ENCODE measurements at places on chromosomes 5 and 9.

DNA sequence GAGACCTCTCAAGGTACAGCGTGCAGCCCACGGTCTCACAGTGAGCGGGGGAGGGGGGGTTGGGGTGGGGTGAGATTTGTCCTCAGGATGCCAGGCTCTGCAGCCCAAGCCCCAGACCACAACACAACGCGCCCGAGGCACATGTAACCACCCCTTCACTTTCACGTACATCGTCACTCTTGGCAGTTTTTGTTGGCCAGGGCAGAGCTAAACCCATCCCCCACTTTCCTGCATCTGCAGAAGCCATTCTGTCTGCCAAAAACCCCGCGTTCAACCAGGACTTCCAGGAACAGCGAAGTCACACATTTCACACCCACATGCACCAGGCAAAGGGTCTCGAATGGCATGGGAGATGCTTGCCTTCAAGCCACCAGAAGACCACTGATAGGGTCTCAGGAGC, 9.4 kb upstream of the SMIM23 start:
- no peak for DNase-seq

- DNase-seq = no peak
These were observed 49.2 kb downstream of the PCSK5 start for GRCh38 chr9:75939536-75940111.

GRCh38 chr5:129569295-129569694, 109.2 kb downstream of the ADAMTS19 start:
- no peak for DNase-seq

DNA sequence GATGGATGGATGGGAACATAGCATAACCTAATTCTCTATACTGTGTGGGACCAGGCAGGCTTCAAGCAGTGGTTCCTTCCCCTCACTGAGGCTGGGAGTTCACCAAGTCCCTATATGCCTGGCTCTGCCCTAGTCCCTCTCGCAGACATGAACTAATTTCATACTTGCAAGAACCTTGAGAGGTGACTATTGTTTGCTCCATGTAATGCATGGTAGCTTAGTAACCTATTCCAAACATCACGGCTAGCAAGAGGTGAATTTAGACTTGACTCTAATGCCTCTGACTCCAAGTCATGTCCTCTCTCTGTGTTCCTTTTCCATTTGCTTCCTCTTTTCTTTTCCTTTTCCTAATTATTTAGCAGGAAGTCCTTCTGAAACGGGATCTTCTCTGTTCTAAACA, 25.9 kb upstream of the ERMP1 start:
- DNase-seq = no peak

DNA sequence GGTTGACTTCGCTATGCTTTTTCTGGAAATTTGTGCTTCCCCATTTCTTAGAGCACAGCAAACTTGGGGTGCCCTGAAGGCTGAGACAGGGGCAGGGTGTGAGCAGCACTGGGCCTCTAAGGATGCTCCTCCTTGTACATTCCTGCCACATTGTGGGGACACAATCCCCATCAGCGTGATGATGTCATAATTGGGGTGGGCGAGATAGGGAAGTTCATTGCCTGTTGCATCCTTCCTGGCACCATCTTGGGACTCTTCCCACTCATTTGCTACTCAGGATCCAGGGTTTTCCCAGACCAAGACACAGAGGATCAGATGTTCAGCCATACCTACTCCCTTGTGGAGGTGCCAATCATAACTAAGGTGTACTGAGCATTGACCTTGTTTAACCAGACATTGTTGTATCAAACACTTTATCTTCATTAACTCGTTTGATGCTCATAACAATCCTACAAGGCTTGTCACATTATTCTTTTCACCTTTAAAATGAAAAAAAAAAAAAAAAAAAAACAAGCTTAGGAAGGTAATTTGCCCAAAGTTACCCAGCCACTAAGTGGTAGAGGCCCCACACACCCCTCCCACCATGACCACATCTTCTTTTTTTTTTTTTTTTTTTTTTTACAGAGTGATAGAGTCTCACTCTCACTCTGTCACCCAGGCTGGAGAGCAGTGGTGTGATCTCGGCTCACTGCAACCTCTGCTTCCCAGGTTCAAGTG, 87.6 kb downstream of the UGCG start:
- no peak for DNase-seq

DNA sequence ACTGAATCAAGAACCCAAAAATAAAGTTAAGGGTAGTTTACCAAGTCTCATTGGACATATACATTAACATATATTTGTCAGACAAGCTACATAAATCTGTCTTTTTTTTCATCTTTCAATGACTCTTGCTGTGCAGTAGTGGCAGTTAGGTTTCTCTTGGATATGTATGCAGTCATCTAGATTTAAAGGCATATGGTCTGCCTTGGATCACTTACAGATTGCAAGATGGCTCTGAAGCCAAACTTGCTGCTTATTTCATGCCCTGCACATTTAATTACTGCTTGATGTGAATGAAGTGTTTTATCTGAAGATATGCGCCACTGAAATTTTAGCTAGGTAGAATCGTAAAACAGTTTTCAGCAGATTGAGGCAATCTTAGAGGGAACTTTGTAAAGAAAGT, 18.6 kb upstream of the MAN2A1 start:
- no peak for DNase-seq

- DNase-seq = no peak
These were observed 171.7 kb downstream of the MARCHF11 start for GRCh38 chr5:16007750-16008415.

- no peak for DNase-seq
These were observed 2.5 kb downstream of the FAM169A start for GRCh38 chr5:74863726-74864125.

GRCh38 chr9:137984005-137984404, 106.4 kb downstream of the CACNA1B start:
- no peak for DNase-seq

GRCh38 chr5:129342796-129343195, 117.3 kb upstream of the ADAMTS19 start:
- DNase-seq = no peak

- DNase-seq = no peak
These were observed 369.6 kb downstream of the IRX2 start for GRCh38 chr5:2381861-2382260.

GRCh38 chr5:12480487-12480886, 576.2 kb upstream of the CTNND2 start:
- no peak for DNase-seq

- DNase-seq = no peak
These were observed 700.5 kb upstream of the RGMB start for GRCh38 chr5:98072921-98073320.

- DNase-seq = no peak
These were observed 127.2 kb downstream of the MRPL36 start for GRCh38 chr5:1672396-1672795.

DNA sequence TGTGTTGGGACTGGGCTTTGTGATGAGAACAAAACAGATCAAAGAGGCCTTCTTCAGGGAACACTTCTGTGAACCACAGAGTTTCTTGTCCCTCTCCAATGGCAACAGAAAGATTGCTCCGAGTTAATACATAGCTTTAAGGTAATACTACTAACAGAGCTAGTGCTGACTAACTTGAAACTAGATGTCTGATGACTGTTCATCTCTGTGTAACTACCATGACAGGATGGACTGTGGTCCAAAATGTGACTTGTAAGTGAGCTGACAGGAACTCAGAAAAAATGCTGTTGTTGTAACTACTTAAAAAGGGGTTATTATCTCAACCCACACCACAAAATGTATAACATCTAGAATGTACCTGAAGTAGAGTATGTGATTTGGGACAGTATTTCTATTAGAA, 630.2 kb upstream of the DMAC1 start:
- peak; percentile 3 for DNase-seq

DNA sequence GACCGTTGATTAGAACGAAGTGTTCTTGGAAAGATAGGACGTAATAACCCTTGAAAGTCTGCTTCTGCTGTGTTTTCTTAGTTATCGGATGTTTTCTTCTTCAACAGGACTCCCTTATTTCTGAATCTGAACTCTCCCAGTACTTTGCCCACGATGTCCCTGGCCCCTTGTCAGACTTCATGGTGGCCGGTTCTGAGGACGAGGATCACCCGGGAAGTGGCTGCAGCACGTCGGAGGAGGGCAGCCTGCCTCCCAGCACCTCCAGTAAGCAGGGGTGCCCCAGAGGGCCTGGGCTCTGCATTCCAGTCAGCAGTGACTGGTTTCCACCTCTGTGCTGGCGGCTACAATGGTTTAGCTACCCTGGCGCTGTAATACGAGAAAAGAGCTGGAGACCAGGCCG, 102.1 kb downstream of the GOLPH3 start:
- DNase-seq = no peak

- no peak for DNase-seq
These were observed 110.7 kb upstream of the NFIL3 start for GRCh38 chr9:91534374-91534773.

GRCh38 chr9:84151640-84152039, 171.0 kb downstream of the RMI1 start:
- no peak for DNase-seq

DNA sequence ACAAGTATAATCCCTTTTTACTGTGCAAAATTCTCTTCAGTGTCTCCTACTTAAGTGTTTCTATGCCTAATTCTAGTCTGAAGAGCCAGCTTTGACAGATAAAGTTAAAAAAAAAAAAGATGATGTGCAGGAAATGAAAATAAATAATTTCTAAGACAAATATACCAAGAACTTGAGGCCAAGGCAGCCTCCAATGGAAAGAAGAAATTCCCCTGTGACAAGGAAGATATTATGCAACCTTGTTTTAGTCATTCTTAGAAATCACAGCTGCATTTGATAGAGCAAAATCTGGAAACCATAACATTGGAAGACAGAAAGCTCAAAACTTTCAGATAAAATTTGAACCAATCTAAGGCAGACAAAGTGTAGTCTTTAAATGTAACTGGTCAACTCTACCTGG, 375.9 kb upstream of the TLE4 start:
- no peak for DNase-seq
